ENCODE measurements at places on chromosomes 16 and 17.

DNA sequence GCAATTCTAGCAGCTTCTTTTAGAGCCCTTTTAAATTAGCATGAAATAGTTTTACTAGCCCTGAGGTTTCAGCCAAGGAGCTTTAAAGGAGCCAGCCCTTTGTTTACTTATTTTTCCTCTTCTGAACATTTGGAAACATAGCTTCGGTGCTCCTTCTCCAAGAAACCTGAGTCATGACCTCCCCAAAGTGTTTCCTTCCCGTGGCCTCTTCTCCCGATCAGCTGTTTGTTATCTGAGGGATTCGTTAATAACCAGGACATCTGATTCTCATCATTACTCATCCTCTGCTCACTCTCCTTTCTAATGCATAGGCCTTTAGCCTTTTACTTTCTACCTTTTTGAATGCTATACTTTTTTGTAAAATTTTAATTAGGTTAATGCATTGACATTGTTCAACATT, 204.5 kb downstream of the WWOX start:
- DNase-seq: no peak

DNA sequence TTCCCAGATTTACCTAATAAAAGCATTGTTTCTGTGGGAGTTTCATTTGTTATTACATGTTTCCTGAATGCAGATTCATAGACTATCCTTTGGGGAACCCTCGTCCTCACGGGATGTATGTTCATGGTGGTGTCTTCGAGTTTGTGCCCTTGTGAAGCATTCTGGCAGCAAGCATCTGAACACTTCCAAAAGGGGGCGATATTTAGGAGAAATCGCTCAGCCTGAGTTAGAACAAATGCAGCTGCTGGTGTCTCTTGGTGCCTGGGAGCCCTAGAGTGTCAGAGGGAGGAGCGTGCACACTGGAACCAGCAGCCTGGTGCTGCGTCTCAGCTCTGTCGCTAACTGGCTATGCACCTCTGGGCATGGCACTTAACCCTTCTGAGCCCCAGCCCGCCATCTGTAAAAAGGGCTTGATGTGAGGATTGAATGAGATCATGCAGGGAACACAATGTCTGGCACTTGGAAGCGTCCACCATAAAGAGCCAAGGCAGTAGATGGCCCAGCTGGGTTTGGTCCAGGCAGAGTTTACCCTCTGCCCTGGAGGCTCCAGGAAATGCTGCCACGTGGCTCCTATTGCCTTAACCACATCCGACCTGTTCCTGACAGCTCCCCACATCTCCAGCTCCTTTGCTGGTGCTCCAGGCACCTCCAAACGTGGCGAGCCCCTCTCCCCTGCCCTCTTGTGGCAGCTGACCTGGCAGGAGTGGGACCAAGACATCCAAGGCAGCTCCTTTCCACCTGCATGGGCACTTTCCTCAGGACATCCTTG, 25.0 kb upstream of the C16orf78 start:
- no peak for DNase-seq

DNA sequence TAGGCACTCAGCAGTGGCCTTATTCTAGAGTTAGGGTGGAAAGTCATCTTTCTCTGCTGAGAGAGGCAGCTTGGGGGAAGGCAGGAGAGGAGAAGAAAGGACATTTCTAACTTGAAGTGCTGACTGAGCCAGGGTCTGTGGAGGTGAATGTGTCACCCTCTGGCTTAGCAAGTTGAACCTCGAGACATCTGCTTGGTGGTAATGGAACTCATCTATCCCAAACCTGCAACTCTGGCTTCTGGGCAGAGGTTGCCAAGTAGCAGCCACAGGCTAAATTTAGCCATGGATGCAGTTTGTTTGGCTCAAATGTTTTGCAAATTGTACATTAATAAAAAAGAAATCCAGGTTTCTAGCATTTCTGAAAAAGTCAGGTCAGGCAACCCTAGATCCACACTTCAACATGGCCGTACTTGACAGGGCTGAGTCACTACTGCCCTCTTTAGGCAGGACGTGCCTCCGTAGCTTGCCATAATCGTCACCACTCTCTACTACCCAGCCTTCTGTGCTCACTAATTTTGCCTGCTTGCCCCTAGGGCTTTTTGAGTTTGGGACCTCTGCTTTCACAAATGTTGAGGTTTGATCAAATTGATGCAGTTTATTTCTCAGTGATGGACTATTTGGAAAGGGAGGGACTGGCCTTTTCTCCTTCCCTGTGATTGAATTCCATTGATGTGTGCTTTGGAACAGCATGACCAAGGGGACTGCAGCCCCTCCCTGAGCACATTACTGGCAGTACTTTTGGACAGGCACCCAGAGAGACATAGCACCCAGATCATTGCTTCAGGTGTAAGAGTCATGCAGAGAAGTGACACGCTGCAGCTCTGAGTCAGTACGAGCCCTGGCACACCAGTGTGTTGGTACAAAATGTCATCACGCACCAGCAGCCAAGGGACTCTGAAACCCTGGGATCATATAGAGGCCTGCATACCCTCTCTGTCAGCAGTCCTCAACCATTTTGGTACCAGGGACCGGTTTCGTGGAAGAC, 5.2 kb downstream of the CDH13 start:
- no peak for DNase-seq

DNA sequence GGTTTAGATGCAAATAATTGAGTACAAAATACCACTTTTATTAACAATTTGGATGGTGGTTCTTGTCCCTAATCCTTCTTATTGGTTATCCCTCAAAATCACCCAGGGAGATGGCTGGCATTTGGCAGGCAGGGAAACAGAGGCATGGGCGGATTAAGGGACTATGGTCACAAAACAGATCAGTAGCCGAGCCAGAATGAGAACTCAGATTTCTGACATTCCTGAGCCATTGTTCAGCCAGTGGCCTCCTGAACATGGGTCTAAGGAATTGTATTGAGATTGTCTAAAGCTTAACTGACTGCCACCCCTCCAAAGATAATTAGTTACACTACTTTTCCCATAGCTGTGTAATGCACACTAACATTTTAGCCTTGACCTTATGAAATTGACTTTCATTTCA, 88.4 kb downstream of the CHD9NB start:
- DNase-seq: no peak

GRCh38 chr17:76458580-76459490, 5.9 kb upstream of the UBE2O start:
- no peak for DNase-seq

DNA sequence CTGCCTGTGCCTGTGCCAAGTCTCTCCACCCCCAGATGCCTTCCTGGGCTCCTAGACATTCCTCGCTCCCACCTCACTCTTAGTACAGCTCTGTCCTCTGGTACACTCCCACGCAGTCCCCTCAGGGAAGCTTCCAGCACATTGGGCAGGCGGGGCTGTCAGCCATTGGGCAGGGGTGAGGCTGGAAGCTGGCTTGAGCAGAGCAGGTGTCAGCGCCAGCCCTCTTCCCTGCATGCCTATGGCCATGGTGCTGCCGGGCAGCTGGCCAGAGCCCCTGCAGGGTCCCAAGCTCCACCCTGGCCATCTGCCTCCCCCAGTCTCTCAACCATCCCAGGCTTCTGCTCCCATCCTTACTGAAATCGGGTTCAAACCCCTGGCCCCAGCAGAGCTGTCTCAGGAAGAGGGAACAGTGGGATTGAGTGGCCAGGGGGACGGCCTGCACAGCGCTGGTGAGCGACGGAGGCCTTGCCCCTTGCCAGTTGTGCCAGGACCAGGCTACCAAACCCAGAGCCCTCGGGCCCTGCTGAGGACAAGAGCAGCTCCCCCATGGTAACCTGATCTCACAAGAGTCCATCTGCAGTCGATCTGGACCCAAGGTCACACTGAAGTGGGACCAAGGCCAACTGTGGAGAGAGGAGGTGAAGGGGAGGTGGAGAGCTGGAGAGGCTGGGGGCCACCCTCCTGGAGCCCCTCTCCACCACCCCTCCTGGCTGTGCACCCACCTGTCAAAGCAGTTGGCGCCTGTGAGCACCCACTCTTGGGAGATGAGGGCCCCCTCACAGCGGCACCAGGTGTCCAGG, 2.4 kb upstream of the B9D1 start:
- no peak for DNase-seq

DNA sequence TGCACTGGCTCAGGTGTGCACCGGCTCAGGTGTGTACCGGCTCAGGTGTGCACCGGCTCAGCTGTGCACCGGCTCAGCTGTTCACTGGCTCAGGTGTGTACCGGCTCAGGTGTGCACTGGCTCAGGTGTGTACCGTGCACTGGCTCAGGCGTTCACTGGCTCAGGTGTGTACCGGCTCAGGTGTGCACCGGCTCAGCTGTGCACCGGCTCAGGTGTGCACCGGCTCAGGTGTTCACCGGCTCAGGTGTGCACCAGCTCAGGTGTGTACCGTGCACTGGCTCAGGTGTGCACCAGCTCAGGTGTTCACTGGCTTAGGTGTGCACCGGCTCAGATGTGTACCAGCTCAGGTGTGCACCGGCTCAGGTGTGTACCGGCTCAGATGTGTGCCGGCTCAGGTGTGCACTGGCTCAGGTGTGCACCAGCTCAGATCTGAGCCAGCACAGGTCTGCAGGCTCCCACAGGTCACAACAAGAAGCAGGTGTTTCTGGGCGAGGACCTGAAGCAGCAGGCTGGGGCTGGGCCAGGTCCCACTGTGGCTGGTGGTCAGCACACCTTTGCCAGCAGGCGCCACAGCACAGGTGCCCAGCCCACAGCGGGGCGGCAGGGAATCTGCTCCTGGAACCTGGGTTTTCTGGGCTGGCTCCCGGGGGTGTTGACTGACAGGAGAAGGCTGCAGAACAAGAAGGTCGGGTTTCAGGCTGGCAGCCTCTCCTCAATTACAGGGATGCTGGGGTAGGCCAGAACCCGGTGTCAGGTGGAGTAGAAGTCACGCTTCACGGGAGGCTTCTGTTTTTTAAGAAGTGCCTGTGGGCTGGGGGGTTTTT, 17.2 kb downstream of the METRNL start:
- no peak for DNase-seq

DNA sequence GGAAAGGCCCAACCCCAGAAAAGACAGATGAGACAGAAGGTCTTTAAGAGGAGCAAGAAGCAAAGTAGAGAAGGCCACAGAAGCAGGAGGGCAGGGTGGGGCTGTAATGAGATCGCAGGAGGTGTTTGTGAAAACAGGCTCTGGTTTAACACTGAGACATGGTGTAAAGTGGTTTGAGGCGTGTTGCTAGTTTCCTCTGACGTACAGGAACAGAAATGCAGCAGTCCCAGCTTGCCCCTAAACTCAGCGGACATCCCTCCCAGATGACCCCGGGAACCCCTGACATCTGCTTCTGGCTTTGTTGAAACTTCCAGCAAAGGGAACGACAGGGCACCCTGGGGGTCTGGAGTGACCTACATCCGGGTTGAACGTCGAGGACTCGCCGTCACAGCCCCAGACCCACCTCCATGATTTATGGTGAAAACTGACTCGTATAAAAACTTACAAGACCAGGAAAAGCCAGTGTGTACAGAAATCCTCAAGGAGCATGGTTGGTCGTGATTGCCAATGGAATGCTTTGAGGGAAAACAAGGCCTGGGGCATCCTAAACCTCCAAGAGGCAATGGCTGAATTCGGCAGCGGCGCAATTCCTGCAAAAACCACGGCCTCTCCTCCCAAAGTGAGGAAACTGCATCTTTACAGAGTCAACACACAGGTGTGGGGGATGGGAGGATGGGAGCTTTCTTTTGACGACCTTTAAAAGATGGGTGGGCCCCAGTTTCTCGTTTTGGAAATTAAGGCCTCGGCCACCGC, 25.8 kb downstream of the LITAF start:
- DNase-seq: no peak

- DNase-seq: no peak
Measured at GRCh38 chr16:80932708-80933095, 74.0 kb downstream of the CMC2 start.

- peak; percentile 68 for DNase-seq
Measured at GRCh38 chr17:45293413-45294211, 23.2 kb downstream of the MAP3K14 start.

DNA sequence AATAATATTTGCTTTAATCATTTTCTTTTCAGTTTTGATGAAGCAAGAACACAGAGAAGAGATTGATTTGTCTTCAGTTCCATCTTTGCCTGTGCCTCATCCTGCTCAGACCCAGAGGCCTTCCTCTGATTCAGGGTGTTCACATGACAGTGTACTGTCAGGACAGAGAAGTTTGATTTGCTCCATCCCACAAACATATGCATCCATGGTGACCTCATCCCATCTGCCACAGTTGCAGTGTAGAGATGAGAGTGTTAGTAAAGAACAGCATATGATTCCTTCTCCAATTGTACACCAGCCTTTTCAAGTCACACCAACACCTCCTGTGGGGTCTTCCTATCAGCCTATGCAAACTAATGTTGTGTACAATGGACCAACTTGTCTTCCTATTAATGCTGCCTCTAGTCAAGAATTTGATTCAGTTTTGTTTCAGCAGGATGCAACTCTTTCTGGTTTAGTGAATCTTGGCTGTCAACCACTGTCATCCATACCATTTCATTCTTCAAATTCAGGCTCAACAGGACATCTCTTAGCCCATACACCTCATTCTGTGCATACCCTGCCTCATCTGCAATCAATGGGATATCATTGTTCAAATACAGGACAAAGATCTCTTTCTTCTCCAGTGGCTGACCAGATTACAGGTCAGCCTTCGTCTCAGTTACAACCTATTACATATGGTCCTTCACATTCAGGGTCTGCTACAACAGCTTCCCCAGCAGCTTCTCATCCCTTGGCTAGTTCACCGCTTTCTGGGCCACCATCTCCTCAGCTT, 45.0 kb downstream of the ESRP2 start:
- DNase-seq: peak; percentile 46

- no peak for DNase-seq
Measured at GRCh38 chr16:67242138-67242730, 5.0 kb downstream of the FHOD1 start.

GRCh38 chr17:28957277-28957991, 6.1 kb upstream of the PHF12 start:
- DNase-seq: no peak

- DNase-seq: peak; percentile 77
Measured at GRCh38 chr16:58336332-58337089, 41.7 kb upstream of the PRSS54 start.

GRCh38 chr16:78677181-78677731, 577.8 kb downstream of the WWOX start:
- no peak for DNase-seq

DNA sequence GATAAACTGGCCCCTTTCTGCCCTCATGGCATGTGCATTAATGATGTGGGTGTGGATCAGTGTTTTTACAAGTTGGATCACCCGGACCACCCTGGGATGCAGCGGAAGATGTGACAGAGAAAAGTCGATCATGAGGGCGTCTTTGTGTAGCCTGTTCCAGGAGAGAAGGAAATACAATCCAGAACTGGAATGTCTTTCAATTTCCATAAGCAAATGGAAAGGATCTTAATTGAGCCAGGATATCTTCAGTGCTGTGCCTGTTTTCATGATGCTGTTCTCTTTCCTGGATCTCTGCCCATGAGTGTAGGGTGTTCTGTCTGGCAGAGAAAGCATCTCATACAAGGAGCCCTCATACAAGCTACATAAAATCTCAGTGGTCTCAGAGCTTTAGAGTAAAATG, 481.4 kb downstream of the XYLT1 start:
- no peak for DNase-seq

GRCh38 chr17:2814481-2815341, 18.5 kb downstream of the RAP1GAP2 start:
- DNase-seq: no peak

GRCh38 chr17:5049314-5049841, 14.2 kb upstream of the SLC52A1 start:
- no peak for DNase-seq

Measured in hippocampal formation (tissue), 2 donors.